ENCODE measurements at places on chromosomes 12 and 14. TPM values are rescaled to one million over a fixed set of nuclear protein-coding genes. Genes with fewer than 3 reads are reported as not detected.

C12orf54 gene
- not detected for total RNA-seq

AQP2 gene
- not detected for total RNA-seq

BATF gene
- not detected for total RNA-seq

CATSPERB gene
- total RNA-seq = not detected

COQ5 gene
- 44.9 TPM for total RNA-seq

AKAP3 gene
- 5.2 TPM for total RNA-seq

CRACR2A gene
- 4.5 TPM for total RNA-seq

Data from epithelial cell of alveolus of lung (primary cell).